ENCODE measurements at places on chromosomes 13 and 19.

DNA sequence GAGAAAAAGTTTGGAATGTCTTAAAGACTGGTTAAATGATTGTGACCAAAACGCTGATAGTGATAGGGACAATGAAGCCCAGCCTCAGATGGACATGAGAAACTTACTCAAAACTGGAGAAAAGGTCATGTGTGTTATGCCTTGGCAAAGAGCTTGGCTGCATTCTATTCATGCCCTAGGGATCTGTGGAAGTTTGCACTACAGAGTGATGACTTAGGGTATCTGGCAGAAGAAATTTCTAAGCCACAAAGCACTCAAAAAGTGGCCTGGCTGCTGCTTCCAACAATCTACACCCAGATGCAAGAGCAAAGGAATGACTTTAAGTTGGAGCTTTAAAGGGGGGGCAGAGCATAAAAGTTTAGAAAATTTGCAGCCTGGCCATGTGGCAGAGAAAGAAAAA lies 521.3 kb downstream of the UQCRFS1 start:
- no peak for DNase-seq

GRCh38 chr13:73833325-73834070 lies 300.7 kb downstream of the KLF12 start:
- no peak for DNase-seq

DNA sequence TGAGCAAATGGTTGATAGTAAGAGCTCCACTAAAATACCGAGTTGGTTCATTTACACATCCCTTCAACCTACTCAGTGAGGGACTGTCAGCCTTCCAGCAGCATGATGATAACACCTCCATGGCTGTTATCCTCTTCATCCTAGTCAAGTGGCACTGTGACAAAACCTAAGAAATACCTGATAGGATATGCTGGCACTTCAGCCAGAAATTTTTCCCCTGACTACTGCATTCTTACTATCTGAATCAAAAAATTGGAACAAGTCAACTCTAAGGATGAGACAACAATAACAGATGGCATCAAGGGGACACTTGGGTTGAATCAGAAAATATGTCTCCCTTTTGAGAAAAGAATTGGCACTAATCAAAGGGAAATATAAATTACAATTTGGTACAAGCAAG lies 193.9 kb downstream of the KCTD12 start:
- DNase-seq: no peak

DNA sequence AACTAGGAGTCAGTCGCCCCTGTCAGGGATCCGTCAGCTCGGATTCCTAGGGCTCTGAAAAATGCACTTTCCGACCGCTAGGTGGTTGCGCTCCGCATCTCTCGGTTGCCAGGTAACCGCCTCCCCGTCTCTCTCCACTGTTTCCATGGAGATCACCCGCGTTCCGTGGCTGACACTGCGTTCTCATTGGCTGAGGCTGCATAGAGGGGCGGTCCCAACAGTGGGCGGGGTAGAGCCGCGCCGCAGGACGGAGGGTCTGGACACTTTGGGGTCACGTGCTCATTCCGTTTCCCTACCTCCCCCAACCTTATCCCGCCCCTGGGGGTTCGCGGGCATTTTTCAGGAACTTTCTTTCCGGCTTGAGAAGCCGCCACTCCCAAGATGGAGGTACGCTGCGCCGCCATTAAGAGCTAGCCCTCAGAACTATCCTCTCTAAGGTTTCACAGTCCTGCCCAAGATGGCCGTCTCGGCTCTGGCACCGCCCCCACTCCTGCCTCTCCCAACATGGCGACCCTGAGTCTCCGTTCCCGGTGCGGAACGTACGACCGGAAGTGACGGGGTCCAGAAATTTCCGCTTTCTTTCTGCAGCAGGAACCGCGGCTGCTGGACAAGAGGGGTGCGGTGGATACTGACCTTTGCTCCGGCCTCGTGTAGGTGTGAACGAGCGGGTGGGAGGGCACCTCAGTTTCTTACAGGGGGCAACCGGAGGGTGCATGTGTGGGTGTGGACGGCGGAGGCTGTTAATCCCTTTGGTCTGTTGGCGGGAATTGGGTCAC lies at the start of the genes ODAD3 and PRKCSH:
Gene ODAD3, minus strand, starts transcription at position 65 of the 776 bp plus-strand sequence. CDS start 105 bp downstream, outside the sequence.
Gene PRKCSH, plus strand, starts transcription at position 579 of the 776 bp plus-strand sequence. CDS start 483 bp downstream, outside the sequence.
- peak; percentile 100 for DNase-seq

DNA sequence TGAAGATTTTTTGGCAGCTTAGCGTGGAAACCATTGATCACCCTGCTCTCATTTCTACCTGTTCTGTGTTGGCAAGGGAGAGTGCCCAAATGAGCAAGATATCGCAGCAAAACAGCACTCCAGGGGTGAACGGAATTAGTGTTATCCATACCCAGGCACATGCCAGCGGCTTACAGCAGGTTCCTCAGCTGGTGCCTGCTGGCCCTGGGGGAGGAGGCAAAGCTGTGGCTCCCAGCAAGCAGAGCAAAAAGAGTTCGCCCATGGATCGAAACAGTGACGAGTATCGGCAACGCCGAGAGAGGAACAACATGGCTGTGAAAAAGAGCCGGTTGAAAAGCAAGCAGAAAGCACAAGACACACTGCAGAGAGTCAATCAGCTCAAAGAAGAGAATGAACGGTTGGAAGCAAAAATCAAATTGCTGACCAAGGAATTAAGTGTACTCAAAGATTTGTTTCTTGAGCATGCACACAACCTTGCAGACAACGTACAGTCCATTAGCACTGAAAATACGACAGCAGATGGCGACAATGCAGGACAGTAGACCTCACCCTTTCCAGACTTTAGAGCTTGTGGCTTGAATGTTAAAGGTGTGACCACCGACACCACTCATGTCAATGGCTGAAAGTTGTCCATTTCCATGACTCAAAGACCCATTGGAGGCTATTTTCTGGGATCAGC lies 5.8 kb downstream of the CEBPG start:
- DNase-seq: no peak

GRCh38 chr19:52722062-52723003 lies 12.5 kb downstream of the ZNF611 start:
- DNase-seq: no peak

- DNase-seq: no peak
Observed at GRCh38 chr19:52187407-52187806, 2.4 kb upstream of the PPP2R1A start.
